Activated B cell treated with CpG ODN at 0.5 μM for 24 hours (primary cell): ENCODE measurements at places on chromosomes 12 and 14.

DNA sequence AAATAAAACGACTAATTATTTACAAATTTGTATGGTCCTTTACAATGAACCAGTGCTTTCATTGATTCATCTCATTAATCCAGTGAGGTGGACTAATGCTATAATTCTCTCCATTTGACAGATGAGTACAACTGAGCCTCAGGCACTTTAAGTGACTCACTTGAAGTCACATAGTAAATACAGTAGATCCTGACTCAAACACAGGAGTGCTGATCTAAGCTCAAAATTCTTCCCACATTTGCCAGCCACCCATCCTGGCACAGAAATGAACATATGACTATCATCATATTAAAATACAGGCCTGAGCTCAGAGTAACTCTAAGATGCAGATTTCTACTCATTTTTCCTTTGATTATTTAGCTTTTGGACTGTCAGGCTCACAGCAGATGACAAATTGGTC lies 30.6 kb downstream of the SLC16A7 start:
- no peak for DNase-seq

DNA sequence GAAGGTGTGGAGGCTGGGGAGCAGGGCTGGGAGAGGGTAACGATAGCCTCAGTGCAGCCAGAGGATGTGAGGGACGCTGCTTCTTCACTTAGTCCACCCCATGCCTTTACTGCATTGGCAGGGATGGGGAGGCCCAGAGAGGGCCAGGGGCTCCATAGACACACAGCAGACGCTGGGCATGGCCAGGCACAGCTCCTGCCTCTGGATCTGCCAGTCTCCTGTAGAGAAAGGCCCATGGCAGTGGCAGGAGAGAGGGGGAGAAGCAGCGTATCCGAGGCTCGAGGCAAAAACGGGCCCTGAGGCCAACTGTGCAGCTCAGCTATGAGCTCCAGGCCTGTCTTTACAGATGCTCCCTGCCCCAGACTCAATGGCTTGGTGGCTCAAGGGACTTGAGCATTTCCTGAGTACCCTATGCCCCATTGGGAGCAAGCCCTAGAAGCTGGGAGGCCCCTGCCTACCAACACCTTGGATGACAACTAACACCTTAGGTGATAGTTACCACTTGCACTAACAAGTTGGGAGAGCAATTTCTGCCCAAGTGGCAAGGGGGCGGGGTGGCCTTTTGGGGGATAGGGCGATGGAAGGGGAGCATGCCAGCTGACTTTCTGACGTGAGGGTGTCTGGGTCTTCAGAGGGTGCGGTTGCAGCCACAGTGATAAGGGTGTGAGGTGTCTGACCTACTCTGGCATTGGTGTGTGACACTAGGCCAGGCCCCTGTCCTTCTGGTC lies 5.0 kb upstream of the LBHD2 start:
- no peak for DNase-seq

DNA sequence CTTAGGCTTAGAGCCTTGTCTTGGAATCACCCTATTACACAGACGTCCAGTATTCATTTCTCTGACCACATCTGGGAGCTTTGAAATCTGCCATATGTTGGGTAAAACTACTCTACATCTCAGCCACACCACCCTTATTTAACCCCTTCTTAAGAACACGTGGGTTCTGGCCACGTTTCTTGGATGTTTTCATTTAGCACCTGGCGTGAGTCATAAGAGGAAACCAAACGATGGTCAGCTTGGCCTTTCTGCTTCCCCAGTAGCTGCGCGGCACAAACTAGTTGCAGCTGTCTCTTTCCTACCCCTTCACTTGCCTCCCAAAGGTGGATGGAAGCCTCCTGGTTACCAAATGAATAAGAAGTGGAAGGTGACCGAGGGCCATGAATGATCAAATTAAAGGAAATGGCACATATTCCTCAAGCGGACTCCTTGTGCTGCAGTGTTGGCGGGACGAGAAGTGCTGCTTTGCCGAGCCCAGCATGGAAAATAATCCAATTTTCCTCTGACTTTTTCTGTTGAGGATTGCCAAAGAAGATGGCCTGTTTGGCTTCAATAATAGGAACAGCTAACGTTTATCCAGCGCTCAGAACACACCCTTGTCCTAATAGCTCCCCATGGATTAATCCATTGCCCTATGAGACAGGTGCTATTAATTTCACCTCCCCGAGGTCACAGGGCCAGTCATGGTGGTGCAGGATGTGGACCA lies 154.1 kb downstream of the ZNF664 start:
- DNase-seq = no peak

GRCh38 chr12:26047401-26048226 lies 77.2 kb downstream of the BHLHE41 start:
- no peak for DNase-seq

- DNase-seq = no peak
Measured at GRCh38 chr12:75196865-75197264, 12.8 kb downstream of the KCNC2 start.
